LHCN-M2 (cell line): ENCODE measurements at places on chromosomes 7 and 10. TPM values are rescaled to one million over a fixed set of nuclear protein-coding genes. Genes with fewer than 3 reads are reported as not detected.

ITPRID1 gene
- not detected in 2 replicates for total RNA-seq

FGFR2 gene
- not detected in 2 replicates for total RNA-seq

- no peak for DNase-seq
Measured at GRCh38 chr7:98280296-98280695, 1.2 kb upstream of the BRI3 start.

- no peak for DNase-seq
Measured at GRCh38 chr7:35726654-35727053, 31.7 kb upstream of the HERPUD2 start.

- DNase-seq: peak; percentile 85
Measured at GRCh38 chr7:641269-641671, 85.2 kb upstream of the DNAAF5 start.

DNA sequence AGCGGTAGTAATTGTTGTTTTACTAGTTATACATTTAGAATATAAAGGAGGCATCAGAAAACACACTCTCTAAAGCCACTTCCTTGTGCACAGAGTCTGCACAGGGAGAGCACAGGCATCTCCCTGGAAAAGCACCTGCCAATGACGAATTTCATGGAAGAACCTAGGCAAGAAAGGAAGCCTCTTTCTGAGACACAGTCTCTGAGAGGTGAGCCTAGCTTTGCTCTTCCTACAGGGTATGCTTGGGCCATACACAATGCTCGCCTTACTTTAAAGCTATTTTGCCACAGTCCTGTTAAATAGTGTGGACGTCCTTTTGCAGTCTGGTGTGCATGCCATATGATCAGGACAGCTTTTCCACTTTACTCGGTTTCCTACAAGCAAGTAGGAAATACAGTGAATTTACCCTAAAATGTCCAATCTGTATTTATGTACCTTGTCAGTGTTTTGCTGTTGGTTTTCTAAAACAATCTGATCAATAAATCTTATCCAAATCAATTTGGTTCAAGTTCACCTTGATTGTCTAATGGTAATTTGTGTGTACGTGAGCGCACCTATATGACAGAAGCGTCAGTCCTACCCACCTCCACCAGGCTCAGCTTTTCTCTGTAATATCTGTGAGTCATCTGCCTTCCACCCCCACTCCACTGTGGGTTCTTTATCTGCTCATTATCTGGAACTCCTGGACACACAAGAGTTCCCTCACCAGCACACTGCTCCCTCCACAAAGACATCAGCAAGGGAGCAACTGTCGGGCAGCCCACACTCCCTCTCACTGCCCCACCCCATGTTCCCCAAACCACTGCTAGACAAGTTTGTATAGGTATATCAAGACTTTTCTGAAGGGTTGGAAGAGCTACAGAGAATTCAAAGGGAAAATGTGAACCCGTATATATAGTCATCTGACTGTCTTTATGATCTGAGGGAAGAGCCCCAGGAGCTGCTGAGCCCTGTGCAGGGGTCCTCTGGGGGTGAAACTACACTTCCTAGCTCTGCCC is 65.2 kb downstream of the KLHDC10 start:
- DNase-seq: no peak

GRCh38 chr10:79433324-79434222 is 11.9 kb downstream of the ZCCHC24 start:
- no peak for DNase-seq
